Non-pigmented ciliary epithelial cell (primary cell): ENCODE measurements at places on chromosomes 2 and 18.

- no peak for DNase-seq
Observed at GRCh38 chr2:234977228-234977679, 25.4 kb downstream of the SH3BP4 start.

GRCh38 chr2:28583899-28584553 lies 88.2 kb downstream of the PLB1 start:
- peak; percentile 88 for DNase-seq

DNA sequence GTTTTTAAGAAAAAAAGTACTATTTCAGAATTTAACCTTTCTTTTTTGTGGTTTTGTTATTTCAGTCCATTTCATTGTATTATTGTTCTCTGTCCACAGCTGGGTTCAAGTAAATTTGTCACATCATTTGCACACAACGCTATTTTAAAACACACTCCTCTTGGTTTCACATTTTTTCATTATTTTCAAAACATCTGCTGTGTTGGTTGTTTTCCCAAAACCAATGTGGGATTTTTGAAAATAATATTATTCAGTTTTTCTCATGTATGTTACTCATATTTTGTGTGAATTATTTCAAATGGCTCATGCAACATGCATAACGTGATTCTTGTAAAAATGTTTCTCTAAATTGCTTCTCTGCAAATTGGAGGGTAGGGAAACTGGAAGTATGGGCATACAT lies 589.2 kb downstream of the METTL4 start:
- no peak for DNase-seq

GRCh38 chr2:207316484-207316883 lies 150.7 kb upstream of the KLF7 start:
- DNase-seq, result no peak

GRCh38 chr2:191629976-191630712 lies 47.8 kb upstream of the NABP1 start:
- no peak for DNase-seq

DNA sequence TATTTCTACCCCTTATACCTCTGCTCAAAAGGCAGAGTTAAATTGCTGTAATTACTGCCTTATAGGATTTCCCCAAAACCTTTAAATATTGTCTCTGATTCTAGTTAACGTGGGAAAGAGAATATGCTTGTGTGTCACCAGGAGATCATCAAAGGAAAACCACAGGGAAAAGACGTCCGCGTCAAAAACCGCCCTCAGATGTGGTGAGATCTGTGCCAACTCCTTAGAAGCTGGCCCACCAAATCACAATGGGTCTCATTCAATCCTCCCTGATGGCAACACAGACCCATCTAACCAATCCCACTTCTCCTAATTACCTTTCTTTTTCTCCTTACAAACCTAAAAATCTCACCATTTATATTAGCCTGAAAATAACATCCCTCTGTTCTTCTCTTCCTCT lies 25.4 kb downstream of the VPS54 start:
- DNase-seq, result no peak

DNA sequence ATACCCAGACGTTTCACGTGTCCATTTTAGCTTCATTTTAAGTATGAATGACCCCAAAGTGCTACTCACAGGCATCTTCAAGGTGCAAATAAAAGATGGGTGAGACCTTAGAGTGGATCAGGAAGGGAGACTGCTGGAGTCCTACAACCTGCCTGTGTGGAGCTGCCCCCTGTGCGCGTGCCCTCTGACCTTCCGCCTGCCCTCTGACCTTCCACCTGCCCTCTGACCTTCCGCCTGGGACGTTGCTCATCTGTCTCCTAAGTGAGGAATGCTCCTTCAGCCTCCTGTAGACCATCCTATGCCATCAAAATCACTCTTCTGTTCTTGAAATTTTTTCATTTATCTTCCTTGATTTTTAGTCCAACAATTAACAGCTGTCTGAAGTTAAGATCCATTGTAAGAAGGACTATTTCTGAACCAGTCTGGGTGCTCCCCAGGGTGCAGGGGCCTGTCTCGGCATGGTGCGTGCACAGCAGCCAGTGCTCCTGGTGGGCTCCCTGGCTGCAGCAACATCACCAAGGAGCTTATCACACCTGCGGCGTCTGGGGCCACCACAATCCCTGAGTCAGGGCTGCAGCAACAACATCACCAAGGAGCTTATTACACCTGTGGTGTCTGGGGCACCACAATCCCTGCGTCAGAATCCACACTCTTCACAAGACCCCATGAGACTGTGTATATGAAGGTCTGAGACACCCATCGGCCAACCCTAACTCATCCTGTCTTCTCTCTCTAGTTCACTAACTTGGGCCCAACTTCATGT lies 86.0 kb downstream of the TPO start:
- DNase-seq, result no peak
